ENCODE measurements at places on chromosomes 1 and 21.

DNA sequence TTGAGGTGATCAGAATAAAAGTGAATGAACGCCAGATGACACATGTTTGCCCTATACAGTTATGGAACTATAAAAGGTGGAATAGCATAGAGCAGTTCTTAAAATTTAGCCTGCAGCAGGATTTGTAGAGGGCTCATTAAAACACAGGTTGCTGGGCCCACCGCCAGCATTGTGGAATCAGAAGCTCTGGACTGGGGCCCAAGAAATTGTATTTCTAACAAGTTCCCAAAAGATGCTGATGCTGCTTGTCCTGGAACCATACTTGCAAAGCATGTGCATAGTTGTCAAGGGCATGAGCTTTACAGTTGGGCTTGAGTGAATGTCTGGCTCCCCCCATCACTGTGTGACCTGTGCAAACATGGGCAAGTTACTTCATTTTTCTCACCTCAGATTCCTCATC lies 37.5 kb upstream of the LRRC53 start:
- DNase-seq: no peak

GRCh38 chr1:59013276-59013927 lies 229.6 kb upstream of the JUN start:
- DNase-seq: peak; percentile 78

- peak; percentile 74 for DNase-seq
Measured at GRCh38 chr1:160726498-160727315, 12.3 kb upstream of the SLAMF7 start.

DNA sequence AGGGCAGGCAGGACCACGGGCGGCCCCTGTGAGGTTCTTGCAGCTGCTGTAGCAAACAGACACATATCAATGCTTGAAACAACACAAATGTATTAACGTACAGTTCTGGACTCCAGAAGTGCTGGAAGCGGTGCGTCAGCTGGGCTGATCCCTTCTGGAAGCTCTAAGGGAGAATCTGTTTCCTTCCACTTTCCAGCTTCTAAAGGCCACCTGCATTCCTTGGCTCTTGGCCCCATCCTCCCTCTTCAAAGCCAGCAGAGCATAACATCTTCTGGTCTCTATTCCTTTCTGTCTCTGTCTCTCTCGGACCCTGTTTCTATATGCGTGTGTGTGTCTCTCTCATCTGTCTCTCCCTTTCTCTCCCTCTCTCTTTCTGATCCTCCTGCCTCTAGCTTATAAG lies 102.3 kb downstream of the SPSB1 start:
- DNase-seq: no peak

GRCh38 chr1:110443451-110443850 lies 7.5 kb upstream of the PROK1 start:
- DNase-seq: no peak

DNA sequence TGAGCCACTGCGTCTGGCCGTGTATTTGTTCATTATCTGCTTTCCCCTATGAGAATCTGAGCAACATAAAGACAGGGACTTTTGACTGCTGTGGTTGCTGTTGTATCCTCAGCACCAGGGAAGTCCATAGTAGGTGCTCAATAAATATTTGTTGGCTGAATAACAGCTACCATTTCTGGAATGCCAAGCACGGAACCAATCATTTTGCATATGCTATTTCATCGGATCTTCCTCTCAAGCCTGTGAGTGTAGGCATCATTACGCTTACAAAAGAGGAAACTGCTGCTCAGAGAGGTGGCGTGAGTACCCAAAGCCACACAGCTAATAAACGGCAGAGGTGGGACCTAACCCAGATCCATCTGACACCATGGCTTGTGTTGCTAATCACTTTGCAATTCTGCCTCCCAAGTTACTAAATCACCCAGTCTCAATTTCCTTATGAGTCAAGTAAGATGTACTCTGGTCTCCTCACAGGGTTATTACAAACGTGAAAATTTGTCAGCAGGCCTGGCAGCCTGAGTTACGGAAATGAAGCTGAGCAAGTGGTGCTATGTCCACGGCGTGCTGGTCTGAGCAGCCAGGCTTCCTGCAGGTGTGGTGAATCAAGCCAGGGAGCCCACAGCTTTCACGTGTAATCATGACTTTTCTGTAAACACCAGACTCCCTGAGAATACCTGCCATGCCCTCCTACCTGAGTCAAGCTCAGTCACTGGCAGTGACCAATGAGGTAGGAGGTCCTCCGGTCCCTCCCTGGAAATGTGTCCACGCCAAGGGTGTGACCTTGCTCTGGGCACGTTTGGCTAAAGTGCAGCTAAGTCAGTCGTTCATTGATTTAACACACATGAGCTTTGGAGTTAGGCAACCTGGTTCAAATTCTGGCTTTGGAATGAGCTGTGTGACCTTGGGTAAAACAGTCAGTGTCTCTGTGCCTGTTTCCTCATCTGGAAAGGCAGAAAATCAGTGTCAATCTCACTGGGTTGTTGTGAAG lies 4.8 kb upstream of the RHCE start:
- DNase-seq: peak; percentile 95

GRCh38 chr1:75083848-75084514 lies 50.2 kb upstream of the LHX8 start:
- DNase-seq: peak; percentile 40

- peak; percentile 81 for DNase-seq
Measured at GRCh38 chr1:47942240-47942629, 55.0 kb downstream of the TRABD2B start.

GRCh38 chr1:2115702-2116341 lies 65.6 kb downstream of the PRKCZ start:
- DNase-seq: no peak

DNA sequence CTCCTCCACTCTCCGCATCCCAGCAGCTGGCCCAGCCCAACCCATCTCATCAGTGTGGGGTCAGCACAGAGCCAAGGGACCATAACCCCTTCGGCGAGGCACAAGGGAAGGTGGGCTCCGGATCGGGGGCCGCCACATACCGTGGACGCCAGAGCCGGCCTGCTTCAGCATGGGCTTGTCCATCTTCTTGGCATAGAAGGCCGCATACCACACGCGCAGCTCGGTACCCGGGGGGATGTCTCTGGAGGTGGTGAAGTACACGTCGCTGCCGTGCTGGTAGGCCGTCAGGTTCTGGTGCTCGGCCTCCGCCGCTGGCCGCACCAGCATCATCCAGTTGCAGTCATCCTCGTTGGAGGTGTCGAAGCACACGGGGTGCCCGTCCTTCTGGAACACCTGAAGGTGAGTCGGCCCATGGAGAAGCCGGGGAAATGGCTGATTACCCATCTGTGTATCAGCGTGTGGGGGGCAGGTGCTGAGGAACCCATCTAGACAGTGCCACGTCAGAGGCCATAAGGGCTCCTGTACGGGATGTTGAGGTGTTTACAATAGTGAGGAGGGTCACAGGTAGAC lies 24.6 kb downstream of the PRDM15 start:
- no peak for DNase-seq

DNA sequence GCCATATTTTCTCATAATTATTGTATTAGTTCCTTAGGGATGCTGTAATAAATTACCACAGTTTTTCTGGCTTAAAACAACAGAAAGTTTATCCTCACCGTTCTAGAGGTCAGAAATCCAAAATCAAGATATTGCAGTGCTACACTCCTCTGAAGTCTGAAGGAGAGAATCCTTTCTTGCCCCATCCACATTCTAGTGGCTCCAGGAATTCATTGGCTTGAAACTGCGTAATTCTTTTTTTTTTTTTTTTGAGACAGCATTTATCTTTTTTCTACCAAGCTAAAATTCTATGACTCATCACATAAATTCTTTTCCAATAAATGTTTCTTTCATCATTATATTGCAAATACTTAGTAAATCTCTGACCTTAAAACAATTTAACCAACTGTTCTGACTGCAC lies 451.0 kb upstream of the RGS18 start:
- no peak for DNase-seq

GRCh38 chr21:44291936-44292811 lies 6.5 kb downstream of the AIRE start:
- no peak for DNase-seq

DNA sequence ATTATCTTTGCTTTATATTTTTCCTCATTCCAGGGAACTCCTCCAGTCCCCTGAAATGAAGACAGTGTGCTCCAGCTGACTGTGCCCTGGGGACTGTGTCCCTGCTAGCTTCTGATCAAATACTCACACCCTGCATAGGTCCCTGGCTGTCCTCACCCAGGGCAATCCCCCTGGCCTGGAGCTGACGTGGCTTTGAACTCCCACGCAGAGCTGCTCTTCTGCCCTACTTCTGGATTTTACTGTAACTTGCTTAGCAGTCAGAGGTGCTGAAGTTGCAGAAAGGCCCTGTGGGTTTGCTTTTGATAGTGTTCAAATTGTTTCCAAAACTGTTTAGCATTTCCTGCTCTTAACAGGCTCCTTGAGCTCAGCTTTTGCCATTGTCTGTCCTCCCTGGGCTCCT lies 186.5 kb downstream of the FASLG start:
- no peak for DNase-seq

DNA sequence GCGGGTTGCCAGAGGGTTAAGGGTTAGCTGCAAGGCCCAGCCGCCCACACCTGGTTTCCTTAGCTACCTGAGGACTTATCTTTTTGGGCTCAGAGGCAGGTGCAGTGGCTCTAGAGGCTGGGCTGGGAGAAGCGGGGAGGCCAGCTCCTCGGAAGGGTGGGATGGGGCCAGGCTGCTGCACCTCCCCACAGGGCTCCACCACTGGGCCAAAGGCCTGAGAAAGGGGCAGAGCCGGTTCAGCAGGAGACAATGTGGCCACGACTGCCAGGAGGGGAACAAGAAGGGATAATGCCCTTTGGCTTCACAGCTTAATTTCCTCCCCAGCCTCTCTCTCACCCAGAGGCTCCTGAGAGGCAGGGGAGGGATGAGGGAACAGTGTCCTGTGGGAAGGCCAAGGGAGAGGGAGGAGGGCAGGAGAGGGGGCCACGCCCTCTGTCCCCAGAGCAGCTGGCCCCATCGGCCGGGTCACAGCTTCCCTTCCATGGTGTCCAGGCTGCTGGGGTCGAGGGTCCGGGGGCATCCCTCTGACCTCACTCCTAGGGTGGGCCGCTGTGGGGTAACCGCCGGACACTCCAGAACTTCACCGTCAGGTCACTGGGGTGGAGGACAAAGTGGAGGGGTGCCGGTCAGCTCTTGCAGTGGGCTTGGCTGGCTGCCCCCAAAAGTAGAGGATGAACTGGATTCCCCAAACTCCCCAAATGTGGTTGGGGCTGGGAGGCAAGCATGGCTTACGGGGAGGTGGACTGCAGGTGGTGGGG lies 50.4 kb downstream of the KIF21B start:
- DNase-seq: no peak

GRCh38 chr21:31908106-31909031 lies 35.5 kb downstream of the HUNK start:
- peak; percentile 23 for DNase-seq

DNA sequence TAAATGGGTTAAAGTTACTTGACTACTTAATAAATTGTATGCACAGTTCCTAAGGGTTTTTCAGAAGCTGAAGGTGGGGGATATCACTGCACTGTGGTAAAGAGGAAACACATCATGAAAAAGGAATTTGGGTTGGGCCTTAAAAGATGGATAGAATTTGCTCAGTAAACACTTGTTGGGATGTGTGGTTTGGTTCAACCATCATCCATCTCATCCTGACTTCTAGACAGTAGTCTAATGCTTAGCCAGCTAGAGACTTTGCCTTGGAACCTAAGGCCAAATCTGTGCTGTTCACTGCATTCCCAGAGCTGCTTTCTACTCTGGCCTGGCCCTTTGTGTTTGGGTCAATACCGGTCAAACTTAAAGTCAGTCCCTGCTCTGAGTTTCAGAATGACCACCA lies 30.6 kb downstream of the LY9 start:
- DNase-seq: peak; percentile 44

DNA sequence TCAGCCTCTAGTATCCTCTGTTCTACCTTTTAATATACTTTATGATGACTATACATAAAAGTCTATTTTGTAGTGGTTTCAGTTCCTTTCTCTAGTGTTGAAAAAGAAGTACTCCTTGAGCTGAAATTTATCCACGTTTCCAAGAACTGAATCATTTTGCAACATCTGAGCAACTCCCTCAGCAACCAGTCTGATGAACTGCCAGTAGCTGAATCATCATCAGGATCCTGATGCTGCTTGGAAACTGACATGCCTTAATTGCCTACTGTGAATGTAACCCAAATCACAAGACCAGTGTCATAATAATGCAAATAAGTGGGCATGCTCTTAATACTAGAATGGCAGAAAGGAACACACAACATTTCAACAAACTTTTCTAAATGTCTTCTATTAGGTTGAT lies 103.3 kb downstream of the CYYR1 start:
- peak; percentile 59 for DNase-seq

GRCh38 chr21:31203431-31204054 lies 140.5 kb downstream of the TIAM1 start:
- peak; percentile 40 for DNase-seq

DNA sequence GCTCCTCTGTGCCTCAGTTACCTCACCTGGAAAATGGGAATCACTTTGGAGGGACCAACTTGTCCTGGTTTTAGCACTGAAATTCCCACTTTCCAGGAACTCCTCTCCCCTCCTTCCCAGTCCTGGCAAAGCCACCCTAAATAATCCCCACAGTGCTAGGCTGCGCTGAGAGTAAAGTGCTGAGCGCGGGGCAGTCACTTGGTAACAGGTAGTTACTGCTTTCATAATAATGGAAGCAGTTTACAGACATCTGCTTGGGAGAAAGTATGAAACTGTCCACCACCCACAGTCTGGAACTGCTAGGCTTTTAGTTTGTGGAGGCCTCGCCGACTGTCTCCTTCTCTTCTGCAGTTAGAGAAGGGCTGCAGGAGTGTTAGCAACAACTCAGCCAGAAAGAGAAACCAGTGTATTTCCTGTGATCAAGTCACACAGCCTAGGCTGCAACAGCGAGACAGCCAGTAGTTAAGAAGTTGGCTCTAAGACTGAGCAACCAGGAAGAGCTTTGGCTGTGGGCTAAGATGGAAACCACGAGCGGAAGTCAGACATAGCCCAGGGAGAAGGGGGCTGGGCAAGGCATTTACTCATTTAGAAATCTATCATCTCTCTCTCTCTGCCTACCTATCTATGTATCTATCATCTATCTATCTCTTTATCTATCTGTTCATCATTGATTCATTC lies 30.8 kb upstream of the ABCG1 start:
- peak; percentile 5 for DNase-seq

DNA sequence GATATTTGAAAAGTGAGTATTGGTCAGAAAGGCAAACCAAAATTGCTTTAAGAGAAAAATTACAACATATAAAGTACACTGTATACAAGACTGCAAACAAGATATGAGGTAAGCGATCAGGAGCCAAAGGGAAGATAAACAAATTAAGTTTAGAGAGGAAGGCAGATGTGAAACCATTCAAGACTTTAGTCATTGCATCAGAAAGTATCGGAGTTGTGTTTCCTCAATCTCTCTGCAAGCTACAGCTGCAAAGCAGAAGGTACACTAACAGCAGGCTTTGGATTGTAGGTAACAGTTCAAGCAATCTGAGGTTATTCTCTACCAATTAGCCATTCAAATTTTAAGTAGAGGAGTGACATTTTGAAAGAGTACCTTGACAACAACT lies 21.3 kb upstream of the TLCD4 start:
- no peak for DNase-seq

- no peak for DNase-seq
Measured at GRCh38 chr1:23977854-23978191, 2.3 kb downstream of the SRSF10 start.

GRCh38 chr1:156412653-156413321 lies 43.8 kb downstream of the RHBG start:
- no peak for DNase-seq

GRCh38 chr1:161772397-161772796 lies 6.3 kb downstream of the ATF6 start:
- no peak for DNase-seq

- peak; percentile 47 for DNase-seq
Measured at GRCh38 chr1:44881011-44881632, 38.1 kb upstream of the PTCH2 start.
